ENCODE measurements at places on chromosomes 6 and 20.

DNA sequence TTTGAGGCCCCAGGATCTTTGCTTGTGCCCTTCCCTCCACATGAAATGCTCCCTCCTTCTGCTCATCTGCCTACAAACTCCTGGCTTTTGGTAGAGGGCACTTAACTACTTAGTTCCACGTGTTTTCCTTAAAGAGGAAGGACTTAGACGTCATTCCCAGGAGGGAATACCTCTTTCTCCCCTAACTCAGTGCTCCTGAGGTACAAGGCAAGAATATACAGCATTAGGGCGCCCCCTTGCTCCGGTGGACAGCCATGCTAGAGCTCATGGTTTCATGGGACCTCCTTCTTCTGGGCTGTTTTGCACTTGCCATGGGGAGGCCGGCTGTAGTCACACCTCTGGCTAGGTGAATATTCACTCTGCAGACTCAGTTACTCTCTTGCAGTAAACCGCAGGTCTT is 93.8 kb upstream of the LY86 start:
- peak; percentile 31 for DNase-seq

DNA sequence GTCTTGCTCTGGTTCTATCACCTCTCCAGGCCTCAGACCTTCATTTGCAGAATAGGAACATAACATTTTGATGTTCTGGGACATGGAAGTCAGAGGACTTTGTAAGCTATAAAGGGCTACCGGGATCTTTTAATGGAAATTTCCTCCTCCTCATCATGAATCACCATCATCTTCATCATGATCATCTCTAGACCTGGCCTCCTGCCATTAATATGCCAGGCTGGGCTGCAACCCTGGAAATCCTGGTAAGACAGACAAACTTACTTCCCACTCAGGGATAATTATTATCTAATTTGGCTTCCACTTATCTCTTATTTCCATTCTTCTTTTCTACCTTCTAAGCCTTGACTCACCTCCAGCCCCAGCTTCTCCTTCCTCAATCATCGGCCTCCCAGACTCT is 41.0 kb upstream of the MRPS18A start:
- no peak for DNase-seq

GRCh38 chr6:13355999-13356785 is 27.9 kb upstream of the TBC1D7 start:
- peak; percentile 69 for DNase-seq

DNA sequence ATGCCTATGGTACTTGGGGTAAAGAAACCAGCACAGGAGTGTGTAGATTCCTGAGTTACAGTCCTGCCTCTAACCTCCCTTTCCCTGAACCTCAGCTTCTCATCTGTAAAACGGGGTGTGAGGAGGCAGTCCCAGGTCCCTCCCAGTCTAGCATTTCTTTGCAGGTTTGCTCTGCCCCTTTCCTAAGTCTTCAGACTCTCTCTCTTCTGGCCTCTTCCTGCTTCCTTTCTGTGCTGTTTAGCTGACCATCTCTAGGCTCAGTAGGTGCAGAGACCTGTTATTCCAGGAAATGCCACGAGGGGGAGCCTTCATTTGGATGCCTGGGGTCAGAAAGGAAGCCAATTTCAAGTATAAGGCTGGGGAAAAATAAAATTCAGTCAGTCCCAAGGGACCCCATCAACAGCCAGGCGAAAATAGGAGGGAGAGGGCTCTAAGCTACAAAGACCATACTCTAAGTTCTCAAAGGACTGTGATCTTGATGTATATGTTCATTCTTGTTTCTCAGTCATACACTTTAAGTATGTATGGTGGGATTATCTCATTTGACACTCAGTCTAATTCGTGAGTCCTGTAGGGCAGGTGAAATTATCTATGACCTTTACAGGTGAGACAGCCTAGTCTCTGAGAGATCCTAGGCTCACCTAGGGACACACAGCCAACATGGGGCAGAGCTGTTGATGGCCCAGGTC is 89.1 kb downstream of the NCR2 start:
- DNase-seq = peak; percentile 76

- no peak for DNase-seq
These were observed 382.9 kb upstream of the CNR1 start for GRCh38 chr6:88548891-88549505.

DNA sequence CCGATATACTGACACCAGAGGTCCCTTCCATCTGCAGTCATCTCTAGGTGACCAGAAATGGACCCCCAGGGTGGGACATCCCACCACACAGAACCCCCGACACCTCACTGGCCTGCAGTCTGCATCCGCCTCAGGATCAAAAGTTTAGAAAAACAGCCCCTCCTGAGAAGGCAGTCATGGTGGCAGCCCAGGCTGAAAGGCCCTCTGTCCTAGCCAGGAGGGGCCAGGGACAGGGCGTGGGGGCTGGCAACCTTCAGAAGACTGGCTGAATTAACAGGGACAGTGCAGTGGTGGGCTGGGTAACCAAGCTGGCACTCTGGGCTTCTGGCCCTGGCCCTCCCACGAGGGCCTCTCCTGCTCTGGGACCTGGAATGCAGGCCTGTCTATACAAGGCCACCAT is 34.3 kb upstream of the MDFI start:
- no peak for DNase-seq

- no peak for DNase-seq
These were observed 54.7 kb downstream of the FGD2 start for GRCh38 chr6:37060195-37060559.

GRCh38 chr6:41489120-41489851 is 56.9 kb upstream of the FOXP4 start:
- DNase-seq = no peak

DNA sequence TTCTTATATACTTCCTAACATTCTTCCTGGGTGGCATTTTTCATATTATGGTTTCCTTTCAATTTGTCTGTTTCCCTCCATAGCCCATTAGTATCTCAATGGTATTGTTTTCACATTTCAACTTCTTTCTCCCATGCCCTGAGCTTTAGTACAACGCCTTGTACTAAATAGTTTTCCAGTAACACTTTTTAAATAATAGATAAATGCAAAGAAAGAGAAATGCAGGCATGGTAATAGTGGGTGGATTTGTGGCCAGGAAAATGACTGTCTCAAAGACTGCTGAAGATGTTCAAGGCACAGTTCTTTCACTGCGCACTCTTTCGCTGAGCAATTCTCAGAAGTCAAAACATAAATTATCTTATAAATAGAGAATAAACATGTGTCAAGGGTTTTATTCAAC is 145.1 kb downstream of the LCA5 start:
- no peak for DNase-seq

- DNase-seq = no peak
These were observed 38.3 kb downstream of the PSMG4 start for GRCh38 chr6:3297006-3297405.

- no peak for DNase-seq
These were observed 192.7 kb upstream of the SLC35B3 start for GRCh38 chr6:8628063-8628462.

- no peak for DNase-seq
These were observed 272.2 kb upstream of the THEMIS start for GRCh38 chr6:128172752-128173682.

DNA sequence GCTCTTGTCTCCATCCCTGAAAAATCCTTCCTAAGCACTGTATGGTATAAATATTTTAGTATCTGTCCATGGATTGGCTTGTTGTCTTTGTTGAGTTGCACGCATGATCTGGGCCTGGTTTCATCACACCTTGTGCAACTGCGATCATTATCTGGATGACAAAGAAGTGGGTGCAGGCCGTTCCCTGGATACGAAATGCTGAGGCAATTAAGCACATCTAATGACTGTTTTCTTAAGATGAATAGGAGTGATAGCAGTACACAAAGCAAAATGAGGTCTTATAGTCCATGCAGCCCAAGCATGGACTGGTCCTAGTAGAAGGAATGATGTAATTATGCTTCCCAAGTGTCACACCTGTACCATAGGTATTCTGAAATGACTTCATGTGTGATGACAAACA is 47.8 kb downstream of the SLC35D3 start:
- DNase-seq = no peak

DNA sequence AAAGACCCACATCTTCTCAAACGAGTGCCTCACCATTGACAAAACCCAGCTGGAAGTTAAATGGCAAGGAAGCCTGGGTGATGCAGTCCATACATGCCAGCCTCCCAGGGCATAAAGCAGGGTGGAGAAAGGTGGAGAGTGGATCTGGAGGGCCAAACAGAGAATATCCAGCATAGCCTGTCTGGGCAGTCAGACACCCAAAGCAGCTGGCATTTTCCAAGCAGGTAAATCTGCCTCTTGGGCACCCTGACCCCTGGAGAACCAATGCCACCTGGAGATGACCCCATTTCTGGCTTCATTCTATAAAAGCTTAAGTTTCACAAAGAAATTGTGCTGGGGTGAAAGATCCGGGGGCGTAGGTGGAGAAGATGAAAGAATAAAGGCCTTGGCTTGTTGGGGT is 5.1 kb upstream of the SRPK1 start:
- DNase-seq = no peak

GRCh38 chr20:3371754-3372153 is 35.7 kb downstream of the DNAAF9 start:
- peak; percentile 33 for DNase-seq

DNA sequence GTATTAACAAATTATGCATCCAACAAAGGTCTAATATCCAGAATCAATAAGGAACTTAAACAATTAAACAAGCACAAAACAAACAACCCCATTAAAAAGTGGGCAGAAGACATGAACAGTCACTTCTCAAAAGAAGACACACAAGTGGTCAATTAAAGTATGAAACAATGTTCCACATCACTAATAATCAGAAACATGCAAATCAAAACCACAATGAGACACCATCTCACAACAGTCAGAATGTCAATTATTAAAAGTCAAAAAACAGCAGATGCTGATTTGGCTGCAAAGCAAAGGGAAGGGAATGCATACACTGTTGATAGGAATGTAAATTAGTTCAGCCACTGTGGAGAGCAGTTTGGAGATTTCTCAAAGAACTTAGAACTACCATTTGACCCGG is 129.3 kb downstream of the PFDN4 start:
- no peak for DNase-seq

DNA sequence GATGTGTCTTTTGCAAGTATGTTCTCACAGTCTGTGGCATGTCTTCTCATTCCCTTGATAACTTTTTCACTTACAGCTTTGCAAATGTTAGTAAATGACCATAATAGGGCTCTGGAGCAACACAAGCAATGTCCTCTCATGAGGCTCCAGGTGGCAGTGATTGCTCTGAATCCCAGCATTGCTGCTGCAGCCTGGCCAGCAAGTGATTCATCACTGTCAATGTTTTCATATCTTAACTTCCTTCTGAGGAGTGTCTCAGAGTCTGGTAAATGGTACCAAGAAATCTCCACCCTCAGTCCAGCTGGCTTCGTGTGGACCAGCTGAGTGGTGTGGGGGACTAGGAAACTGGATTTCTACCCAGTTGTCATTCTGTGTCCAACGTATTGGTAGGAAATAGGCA is 139.6 kb downstream of the MYLK4 start:
- no peak for DNase-seq

GRCh38 chr6:6315660-6316059 is 4.8 kb downstream of the F13A1 start:
- peak; percentile 11 for DNase-seq

GRCh38 chr6:82951389-82951788 is 114.3 kb downstream of the UBE3D start:
- no peak for DNase-seq

DNA sequence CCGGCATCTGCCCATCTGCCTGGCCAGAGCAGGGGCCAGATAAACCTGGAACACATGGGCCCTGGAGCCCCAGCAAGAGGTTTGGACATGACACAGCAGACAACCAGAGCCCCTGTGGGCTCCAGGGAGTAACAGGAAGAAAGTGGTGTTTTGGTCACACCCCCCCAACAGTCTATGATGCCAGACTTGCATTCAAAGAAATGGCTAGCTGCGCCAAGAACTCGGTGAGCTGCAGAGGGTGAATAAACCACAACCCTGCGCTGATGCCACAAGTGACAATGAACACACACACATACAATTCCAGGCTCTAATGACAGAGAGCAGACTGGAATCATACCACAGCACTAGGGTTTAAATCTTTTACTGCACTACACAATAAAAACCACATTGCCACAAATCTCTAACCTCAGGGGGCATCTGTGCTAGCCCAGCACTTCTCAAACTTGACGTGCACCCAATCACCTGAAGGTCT is 34.0 kb downstream of the TRERF1 start:
- DNase-seq = peak; percentile 54

DNA sequence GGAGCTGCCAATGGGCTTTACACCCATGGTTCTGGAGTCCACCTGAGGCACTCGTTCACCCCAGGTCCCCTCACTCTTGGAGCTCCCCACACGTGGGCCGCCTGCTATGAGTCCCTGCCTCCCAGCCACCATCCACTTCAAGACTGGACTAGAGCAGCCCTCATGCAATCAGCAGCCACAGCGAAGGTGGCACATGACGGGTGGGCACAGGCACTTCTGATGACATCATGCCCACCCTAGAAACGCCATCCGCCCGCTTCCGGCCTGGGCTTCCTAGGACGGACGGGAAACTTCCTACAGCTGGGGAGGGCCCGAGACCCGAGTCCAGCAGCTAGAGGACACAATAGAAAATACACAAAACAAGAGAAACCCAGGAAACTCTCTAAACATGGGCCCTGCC is 85.5 kb downstream of the PDE10A start:
- DNase-seq = no peak

DNA sequence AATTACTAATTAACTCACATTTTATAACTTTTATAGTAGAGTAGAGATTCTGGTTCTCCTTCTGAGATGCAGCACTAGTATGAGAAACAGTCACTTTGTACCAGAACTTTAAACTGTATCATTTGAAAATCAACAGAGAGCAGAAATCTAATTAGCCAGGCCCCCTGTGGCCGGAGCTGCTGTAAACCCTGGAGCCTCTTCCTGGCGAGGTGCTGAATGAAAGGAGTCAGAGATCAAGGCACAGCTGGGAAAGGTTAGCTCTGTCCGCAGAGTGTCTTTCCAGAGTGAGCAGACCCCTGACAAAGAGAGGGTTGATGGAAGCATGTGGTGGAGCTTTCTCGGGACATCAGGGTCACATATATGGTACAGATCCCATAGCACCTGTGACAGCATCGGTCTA is 703.8 kb downstream of the RFPL4B start:
- no peak for DNase-seq

GRCh38 chr20:10619427-10619826 is 54.4 kb downstream of the JAG1 start:
- no peak for DNase-seq

- DNase-seq = no peak
These were observed 77.1 kb downstream of the JAG1 start for GRCh38 chr20:10596710-10597121.

- DNase-seq = peak; percentile 74
These were observed 57.7 kb downstream of the PPP1R16B start for GRCh38 chr20:38863024-38863851.
